ENCODE measurements at places on chromosomes 12 and 14.

DNA sequence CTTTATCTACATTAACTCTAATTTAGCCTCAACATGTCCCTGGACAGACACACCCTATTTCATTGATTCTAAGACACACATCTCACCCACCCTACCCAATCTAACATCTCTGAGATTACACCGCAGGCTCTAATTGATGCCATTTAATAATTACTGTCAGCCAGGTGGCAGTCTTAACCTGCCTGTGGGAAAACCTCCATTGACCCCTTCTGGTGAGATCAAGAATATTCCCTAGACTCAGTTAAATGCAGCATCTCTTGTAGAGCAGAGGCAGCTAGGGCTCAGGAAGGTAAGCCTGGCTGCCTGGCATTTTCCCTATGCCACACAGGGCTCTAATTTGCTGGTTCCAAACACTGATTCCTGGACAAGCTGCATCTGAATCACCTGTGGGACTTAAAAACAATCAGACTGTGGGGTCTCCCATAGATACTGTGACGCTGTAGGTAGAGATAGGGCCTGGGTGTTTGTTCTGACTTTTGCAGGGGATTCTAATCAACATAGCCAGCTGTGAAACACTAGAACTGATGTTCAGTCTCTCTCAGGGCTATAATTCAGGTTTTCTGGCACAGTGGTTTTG is 14.3 kb downstream of the MCRS1 start:
- DNase-seq: no peak

DNA sequence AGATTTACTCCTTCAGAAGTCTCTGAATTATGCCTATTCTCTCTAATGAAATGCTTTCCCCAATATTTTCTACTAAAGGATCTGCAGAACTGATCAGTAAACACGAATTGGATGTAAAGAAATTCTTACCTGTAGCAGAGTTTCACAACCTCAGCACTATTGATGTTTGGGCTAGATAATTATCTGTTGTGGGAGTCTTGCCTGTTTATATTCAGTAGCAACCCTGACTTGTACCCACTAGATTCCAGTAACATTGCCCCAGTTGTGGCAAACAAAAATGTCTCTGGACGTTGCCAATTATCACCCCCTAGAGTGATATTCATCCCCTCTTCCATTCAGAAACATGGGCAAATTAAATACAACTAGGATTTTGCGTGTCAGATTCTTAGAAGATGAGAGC is 156.8 kb upstream of the TMTC2 start:
- no peak for DNase-seq

DNA sequence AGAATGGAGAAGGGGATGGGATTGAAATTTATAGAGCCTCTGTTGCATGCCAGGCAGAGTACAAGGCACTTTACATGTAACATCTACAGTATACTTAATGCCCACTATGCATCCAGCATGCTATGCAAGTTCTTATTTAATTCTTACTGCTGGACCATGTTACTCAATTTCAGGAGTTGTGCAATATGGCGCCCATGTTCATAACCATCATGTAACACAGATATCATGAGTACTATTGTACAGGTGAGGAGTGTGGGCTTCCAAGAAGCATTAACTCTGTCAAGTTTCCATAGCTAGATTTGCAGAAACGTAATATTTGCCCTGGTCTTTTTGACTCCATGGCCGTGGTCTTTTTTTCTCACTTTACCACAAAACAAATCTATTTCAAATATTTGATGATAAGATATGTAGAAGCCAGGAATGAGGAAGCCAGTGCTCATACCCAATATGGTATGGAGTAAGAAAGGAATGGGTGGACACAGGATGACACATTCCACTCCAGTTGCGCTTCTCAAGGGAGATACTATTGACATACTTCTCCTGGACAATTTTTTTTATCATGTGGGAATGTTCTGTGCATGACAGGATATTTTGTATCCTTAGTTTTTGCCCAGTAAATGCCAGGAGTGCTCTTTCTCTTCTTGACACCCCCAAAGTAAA is 191.8 kb downstream of the C12orf75 start:
- DNase-seq: no peak

- no peak for DNase-seq
These were observed 10.7 kb downstream of the TBX3 start for GRCh38 chr12:114673169-114673833.

DNA sequence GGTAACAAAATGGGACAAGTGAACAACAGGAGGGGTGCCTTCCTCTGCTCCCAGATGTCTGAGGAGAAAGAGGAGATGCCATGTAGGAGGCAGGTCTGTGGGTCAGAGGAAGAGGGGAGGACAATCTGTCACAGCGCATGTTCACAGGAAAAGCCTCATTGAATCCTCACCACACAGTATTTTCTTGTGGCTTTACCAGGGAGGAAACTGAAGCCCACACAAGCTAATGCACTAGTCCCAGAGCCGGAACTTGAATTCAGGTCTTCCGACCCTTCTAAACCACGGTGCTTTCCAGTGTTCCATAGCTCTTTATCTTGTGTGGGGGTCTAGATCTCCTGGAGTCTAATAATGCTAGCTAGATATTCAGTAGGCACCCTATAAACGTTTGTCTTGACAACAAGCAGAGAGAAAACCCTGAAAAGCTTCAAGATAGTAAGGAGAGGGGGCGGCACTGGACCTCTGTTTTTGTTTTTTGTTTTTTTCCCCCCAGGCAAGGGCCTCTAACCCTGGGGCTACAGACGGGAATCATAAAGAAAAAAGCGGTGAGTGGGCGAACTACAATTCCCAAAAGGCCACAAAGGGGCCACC is 371 bp upstream of the SHMT2 start:
- DNase-seq: no peak

DNA sequence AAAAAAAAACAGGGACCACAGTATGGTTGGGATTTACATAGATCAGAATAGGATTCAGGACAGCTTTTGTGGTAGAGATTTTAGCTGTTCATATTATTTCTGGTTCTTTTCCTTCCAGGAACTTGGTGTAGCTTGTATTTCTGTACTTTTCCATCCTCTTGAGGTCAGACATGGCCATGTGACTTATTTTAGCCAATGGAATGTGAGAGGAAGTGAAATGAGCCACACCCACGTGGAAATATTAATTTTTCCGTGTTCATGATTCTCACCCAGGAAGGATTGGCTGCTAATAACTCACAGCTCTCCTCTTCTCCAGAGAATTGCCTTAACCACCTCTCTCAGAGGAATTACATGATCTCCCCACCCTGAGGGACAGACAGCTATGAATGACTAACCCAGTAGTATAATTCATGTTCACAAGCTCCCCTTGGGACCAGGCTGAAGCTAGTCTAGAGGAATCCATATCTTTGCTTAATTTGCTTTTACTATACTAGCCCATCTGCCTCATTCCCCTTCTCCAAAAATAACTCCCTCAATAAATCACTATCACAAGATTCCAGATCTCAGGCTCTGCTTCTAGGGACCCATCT is 340.4 kb downstream of the NUAK1 start:
- no peak for DNase-seq

DNA sequence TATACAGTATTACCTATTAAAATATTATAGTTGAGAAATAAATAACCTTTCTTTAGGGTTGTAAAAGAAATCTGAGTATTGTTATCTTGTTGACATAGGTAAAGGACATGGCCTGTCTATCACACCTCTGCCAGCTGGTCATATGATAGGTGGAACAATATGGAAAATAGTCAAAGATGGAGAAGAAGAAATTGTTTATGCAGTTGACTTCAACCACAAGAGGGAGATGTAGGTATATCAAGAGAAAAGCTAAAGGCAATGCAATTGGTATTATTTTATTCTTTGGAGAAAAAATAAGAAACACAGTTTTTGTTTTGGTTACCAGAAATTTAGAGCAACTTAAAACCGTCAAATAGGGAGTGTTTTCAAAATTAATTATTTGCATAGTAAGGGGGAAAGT is 13.5 kb downstream of the CPSF2 start:
- peak; percentile 15 for DNase-seq

- DNase-seq: no peak
These were observed 116.4 kb upstream of the ATF1 start for GRCh38 chr12:50647479-50647878.
